Stimulated activated CD4-positive, alpha-beta T cell treated with anti-CD3 and anti-CD28 coated beads, Interleukin-1b, Interleukin-23, amount 100 ng/mL, for 1 hour (primary cell): ENCODE measurements at places on chromosomes 7 and 10.

GRCh38 chr10:65769828-65770227, 1156.0 kb upstream of the LRRTM3 start:
- no peak for DNase-seq

- no peak for DNase-seq
Measured at GRCh38 chr7:137633133-137633532, 213.6 kb downstream of the DGKI start.

DNA sequence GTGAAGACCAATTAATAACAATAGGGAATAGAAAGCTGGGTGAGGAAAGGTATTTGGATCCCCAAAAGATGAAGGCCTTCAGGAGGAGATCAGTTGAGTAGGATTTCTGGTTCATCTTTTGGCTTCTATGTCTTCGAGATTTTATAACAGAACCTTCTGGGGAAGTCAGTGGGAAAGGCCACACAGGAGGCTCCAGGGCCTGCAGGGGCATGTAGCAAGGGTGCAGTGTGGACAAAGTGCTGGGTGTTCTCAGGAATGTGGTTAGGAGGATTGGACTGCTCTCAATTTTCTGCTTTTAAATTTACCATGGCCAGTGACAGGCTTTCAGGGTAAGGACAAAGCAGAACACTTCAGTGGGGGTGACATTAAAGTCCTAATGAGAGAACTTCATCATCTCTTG, 378.0 kb downstream of the CCSER2 start:
- DNase-seq, result no peak

DNA sequence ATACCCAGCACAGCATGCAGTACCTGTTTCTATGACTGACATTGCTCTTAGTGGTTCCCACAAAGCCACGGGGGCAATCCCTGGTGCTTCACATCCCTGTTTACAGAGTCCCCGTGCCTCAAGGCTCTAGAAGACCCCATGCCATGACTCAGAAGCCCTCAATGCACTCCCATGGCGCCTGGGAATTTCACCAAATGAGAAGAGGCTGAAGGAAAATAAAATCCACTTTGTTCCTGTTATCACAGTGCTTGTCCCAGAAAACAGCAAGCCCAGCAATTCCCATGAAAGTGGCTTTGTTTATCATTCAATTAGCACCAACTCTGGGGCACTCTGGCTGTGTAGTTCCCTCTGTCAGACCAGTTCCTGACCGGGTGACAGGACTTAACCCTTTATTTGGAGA, 268.3 kb downstream of the TNS3 start:
- DNase-seq, result no peak

GRCh38 chr7:73758581-73759138, 11.4 kb downstream of the CLDN3 start:
- no peak for DNase-seq

DNA sequence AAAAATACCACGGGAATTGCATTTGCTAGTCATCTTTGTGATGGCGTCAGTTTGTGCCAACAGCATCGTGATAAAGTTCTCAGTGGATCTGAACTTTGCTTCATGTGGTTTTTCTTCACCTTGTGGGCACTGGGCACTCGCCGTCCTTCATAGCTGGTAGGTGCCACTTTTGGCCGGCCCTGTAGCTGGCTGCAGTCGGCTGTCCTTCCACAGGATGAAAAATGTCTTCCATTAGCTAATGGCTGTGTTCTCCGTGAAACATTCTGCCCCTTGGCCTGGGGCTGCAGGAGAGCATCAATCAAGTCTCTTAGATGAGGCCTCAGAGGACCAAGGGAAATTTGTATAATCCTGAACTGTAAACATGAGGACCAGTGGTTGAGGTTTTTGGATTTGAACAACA, 145.3 kb downstream of the DYNC1I1 start:
- no peak for DNase-seq

DNA sequence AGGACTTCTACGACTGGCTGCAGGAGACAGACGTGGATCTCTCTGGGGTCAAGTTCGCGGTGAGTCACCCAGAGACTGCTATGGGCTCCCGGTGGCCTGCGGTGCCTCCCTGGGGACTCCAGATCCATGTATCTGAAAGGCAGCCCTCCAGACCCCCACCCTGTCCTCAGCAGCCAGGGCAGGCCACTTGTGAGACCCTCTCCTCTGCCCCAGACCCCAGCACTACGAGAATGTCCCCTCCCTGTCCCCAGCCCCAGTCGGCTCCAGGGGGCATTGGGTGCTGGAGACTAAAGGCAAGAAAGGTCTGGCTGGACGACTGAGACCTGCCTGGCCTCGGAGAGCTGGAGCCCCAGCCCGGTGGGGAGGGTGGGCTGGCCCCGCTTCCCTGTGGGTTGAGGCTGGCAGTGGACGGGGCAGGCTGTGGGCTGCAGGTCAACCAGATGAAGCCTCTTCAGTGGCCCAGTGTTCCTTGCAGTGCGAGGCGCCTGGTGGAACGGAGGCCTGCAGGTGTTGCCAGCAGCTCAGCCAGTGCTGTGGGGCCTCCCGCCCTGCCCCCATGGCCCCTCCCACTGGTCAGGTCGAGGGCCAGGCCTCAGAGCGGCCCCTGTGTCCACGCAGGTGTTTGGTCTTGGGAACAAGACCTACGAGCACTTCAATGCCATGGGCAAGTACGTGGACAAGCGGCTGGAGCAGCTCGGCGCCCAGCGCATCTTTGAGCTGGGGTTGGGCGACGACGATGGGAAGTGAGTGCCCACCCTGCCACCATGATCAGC, 13.8 kb downstream of the TMEM120A start:
- DNase-seq, result no peak

DNA sequence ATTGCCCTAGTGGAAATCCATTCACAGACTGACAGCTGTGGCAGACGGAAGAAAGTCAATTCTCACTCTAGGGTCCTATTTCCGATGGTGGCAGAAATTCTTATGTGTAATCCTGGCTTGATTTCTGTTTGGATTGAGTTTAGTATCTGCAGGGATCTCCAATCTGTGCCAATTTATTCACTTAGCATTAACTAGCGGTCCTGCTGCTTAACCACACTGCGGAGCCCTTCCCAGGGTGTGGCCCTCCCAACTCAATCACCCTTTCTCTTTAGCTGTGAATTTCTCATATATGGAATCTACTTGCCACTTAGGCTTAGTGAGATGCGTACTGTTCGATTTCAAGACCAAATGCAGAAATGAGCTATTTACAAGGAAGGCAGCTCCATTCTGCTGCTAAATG, 215.7 kb downstream of the SFMBT2 start:
- DNase-seq, result no peak

DNA sequence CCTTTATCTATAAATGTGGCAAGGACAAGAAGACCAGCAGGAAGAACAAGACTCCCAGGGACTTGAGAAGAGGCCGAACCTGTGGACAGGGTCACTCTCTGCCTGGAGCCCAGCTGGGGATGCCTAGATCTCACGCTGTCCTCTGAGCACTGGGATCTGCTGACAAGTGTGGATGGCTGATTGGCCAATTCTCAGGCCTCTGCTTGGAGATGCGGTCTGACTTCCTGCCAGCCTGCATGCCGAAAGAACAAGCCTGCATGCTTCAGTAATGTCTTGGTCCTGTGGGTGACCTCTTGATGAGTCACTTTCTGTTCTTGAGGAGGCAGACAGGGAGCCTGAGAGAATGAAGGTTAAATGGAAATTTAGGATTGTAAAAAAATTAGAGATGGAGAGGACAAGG, 84.7 kb downstream of the TMEM178B start:
- no peak for DNase-seq

DNA sequence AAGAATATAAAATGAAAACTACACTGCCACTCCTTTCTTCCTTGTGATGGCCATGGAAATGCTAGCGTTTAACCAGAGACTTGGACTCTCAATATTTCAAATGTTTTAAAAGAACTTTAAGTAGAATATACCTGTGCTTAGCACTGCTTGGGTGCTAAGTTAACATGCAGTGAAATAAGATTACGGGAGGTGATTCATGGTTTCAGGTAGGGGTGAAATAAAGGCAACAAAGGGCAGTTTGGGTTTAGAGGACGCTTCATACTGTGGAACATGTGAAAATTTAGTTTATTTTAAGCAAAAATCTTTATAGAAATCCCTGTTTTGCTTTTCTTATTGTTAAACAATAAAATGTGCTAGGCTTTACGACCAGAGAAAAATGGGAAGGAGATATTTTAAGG, 94.0 kb downstream of the PTPRZ1 start:
- DNase-seq, result no peak

DNA sequence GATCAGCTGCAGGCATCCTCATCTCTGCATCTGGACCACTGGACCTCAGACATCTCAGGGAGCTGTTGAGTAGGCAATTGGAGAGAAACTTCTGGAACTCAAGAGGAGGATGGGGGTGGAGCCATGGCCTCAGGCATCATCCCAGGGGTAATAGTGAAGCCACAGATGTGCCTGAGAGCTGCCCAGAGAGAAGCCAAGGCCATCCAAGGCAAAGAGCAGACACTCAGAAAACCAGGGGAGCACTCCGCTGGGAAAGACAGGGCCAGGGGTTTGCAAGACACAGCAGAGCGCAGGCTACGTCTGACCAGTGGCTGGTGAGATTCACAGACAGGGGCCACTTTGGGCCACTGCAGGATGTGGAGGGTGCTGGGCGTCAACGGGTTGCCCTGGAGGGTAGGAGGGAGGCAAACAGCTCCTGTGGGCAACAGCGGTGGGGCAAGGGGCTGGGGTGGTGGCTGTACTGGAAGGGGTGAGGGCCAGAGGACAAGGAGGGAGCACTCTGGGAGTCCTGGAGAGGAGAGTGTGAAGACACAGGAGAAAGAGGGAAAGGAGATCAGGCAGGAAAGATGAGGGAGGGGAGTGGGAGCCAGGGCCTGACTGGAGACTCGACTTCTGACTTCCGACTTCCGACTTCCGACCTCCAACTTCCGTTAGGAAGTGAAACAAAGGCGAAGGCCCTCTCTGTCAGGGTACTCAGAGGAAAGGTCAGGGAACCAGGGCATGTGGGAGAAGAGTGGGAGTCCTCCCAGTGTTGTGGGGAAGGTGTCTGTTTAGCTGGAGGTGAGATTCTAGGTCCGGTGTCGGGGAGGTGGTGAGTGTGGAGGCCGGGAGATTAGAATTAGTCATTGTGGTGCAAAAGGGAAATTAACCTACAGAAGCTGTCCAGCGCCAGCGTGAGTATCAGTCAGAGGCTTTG, 69.7 kb upstream of the ANTXRL start:
- no peak for DNase-seq

- no peak for DNase-seq
Measured at GRCh38 chr10:121544301-121544869, 53.9 kb downstream of the FGFR2 start.

GRCh38 chr7:96723622-96724021, 14.0 kb upstream of the SEM1 start:
- no peak for DNase-seq

DNA sequence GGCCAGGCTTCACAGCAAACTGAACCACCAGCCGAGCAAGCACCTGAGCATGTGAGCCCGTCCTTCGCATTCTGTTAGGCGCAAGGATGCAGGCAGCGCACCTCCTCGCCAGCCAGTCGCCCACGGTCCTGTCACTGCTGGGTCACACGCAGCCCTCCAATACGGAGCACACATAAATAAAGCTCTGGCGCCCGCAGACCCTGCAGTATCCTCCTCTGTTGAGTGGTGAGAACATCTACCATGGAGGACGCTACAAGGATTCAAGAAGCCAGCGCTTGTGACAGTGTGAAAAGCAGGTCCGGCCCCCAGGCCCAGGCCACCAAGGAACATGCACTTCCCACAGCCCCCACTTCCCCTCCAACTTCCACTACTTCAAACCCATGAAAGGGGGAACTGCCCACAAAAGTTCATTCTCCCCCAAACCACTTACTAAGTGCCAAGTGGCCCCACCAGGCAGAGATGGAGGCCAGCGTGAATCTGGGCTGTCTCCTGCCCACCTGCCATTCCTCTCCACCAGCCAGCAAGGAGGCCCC, 34.8 kb downstream of the VOPP1 start:
- DNase-seq, result no peak

DNA sequence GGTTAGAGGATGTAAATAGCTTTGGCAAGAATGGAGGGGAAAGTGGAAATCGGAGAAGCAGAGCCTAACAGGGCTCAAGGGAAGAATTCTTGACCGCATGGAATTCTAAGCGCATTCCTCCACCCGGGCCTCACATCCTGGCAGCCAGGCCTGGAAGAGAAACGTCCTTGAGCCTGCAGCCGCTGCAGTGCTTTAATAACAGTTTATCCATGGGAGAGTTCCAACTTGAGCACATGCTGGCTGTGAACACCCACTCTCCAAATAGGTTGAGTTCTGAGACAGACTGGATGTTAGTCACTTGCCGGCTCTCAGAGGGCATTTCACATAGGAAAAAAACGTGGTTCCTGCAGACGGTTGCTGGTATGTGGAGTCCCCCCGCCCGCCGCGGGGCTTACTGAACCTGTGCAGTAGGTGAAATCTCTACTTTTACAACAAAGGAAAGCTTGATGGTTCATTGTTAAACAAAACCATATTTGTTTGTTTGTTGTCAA, 61.4 kb upstream of the STEAP1B start:
- DNase-seq, result no peak

DNA sequence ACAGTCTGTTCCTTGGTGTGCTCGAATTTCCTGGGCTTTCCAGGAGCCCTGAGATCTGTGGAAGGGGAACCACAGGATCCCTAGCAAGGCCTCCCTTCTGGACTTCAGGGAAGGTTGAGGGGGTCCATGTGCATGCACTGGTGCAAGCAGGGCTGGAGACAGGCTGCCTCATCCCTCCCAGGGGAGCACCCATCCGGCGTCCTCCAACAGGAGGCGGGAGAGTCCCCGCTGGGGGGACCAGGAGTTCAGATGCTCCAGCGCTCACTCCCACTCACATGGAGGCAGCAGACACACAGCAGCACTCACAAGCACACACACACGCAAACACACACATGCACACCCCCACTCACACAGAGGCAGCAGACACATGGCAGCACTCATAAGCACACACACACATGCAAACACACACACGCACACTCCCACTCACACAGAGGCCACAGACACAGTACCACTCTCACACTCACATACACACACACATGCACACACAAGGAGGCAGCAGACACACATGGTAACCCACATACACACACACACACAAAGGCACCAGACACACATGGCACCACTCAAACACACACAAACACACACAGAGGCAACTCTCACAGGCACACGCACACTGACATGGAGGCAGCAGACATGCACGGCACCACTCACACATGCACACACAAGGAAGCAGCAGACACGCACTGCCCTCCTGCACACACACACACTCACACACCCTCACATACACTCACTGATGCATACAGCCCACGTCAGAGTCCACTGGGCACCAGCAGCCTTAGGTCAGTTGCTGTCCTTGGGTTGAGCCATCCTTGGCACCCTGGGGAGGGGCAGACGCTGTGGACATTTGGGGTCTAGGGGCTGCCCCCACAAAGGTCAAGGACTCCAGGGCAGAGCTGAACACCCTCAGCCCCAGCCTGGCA, 247.0 kb upstream of the PPP2R2D start:
- DNase-seq, result no peak

- no peak for DNase-seq
Measured at GRCh38 chr10:91636892-91637291, 4.0 kb upstream of the PPP1R3C start.

- no peak for DNase-seq
Measured at GRCh38 chr7:134364619-134365037, 47.9 kb upstream of the SLC35B4 start.

- DNase-seq, result no peak
Measured at GRCh38 chr10:88125766-88126165, 262.3 kb downstream of the PTEN start.
